ENCODE measurements at places on chromosomes 7 and 10.

DNA sequence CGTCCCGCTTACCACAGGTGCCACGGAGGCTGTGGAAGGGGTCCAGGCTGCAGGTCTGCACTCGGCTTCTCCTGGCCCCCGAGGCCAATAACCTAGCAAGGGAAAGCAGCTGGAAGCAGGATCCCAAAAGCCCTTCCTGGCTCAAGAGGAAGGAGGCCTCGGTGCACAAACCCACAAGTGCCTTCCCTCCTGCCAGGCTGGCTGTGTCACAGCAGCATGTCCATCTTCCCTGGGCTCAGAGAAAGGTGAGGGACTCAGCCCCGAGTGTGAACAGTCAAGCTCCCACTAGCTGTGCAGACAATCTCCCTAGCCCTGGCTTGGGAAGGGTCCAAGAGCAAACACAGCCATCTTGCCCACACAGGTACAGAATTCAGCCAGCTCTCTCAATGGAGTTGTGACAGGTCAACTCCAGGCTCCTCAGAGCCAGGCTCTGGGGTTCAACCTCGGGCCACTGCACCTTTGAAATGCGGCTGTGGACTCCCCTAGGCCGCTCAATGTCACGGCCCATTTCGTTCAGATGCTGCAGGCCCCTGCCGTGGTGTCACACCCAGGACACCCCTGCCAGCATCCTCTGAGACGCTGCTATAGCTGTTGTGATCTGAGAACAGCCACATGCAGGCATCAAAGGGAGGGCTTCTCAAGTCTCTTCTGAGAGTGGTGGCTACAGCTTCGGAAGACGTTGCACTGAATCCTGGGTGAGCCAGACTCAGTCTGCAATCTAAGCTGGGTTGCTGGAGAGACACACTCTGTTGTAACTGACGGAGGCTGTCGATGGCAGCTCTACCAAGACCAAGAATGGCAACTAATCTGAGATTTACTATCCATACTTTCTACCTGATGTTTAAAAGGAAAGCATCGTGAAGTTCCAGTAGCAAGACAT is 137.9 kb downstream of the DIP2C start:
- no peak for DNase-seq

GRCh38 chr10:1630304-1630703 is 107.0 kb downstream of the ADARB2 start:
- no peak for DNase-seq

- no peak for DNase-seq
Observed at GRCh38 chr7:99679032-99679399, 780 bp downstream of the CYP3A5 start.

GRCh38 chr7:5699467-5700384 is 81.7 kb downstream of the RNF216 start:
- DNase-seq, result peak; percentile 92

DNA sequence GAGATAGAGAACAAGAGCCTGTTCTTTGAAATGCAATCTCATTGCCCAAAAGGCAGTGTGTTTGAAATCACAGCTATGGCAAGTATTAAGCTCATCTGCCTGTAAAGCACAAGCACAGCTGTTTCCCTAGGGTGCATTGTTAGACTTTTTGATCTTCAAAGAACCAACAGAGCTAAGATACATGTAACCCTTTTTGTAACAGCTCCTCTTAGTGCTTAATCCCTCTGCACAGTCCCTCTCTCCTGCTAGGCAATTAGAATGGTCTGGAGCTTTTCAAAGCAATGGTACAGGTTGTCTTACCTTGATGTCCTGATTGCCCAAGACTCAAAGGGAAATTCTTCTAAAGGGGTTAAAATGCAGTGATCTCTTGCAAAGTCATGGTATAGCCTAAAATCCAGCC is 249.6 kb upstream of the CHRM2 start:
- no peak for DNase-seq

- no peak for DNase-seq
Observed at GRCh38 chr10:133082685-133083421, 4.9 kb upstream of the ADGRA1 start.

DNA sequence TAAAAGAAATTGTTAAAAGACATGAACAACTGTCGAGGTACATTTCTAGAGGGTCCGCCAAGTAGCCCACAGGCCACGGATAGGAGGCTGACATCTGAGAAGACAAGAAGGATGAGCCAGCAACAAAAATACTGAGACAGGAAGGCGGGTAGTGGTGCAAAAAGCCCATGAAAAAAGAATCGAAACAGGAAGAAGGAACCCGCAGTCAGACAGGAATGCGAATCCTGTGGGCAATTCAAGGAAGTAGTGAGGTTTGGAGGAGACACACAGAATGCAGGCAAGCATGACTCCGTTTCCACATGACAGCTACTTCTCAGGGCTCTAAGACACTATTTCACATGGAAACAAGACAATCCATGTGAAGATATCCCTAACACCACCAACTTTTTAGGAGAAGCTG is 125.2 kb downstream of the DOCK4 start:
- no peak for DNase-seq
